Airway epithelial cell (primary cell): ENCODE measurements at places on chromosomes 1 and 21. TPM values are rescaled to one million over a fixed set of nuclear protein-coding genes. Genes with fewer than 3 reads are reported as not detected.

Gene KLHDC7A
- total RNA-seq = 0.05 and 0.07 TPM in 2 replicates

Gene TSSK3
- total RNA-seq = 0.21 TPM in 1 of 2 replicates, not detected in the other

Gene TRAF3IP3
- not detected in 2 replicates for total RNA-seq

Gene PAPPA2
- total RNA-seq = 0.05 TPM in 1 of 2 replicates, not detected in the other
